ENCODE measurements at places on chromosomes 5 and 9.

- DNase-seq: no peak
These were observed 84.3 kb upstream of the CACNA1B start for GRCh38 chr9:137793196-137793841.

DNA sequence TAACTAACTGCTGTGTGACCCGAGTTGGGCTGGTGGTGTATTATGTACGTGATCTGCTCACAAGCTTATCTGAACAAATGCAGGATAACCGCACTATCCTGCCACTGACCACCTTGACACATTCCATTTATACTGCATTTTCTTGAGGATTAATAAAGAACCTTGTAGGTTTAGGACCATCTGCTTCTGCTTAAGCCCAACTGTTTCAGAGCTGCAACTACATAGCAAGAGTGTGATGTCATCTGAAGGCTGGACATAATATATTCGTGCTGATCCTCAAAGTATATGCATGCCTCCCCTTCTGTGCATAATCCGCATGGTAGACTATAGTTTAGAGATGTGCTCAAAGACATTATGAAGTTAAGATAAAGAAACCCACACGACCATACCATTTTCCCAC, 435.9 kb downstream of the BNC2 start:
- no peak for DNase-seq

DNA sequence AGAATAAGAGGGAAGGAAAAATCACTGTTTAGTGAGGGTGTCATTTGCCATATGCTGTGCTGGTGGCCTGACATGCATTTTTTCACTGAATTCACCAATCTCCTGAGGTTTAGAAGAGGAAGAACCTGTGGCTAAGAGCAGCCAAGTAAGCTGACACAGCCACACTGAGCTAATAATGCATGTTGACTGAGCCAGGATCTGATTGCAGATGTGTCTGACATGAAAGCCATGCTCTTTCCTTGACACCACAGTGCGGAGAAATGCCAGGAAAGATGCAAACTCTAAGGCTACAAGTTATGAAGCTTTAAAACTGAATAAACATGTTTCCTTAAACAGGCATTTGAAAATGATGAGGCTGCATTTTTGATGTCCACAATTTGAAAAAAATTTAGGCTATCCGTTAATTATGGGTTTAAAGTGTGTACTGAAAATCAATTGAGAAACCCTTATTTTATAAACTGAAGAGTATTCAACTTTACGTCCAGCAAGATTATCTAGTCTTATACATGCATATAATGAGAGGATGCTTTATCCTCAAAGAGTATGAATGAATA, 208.6 kb downstream of the FBN2 start:
- no peak for DNase-seq

GRCh38 chr5:88480801-88481499, 212.3 kb upstream of the TMEM161B start:
- no peak for DNase-seq

GRCh38 chr5:143695244-143695864, 116.6 kb upstream of the HMHB1 start:
- no peak for DNase-seq

DNA sequence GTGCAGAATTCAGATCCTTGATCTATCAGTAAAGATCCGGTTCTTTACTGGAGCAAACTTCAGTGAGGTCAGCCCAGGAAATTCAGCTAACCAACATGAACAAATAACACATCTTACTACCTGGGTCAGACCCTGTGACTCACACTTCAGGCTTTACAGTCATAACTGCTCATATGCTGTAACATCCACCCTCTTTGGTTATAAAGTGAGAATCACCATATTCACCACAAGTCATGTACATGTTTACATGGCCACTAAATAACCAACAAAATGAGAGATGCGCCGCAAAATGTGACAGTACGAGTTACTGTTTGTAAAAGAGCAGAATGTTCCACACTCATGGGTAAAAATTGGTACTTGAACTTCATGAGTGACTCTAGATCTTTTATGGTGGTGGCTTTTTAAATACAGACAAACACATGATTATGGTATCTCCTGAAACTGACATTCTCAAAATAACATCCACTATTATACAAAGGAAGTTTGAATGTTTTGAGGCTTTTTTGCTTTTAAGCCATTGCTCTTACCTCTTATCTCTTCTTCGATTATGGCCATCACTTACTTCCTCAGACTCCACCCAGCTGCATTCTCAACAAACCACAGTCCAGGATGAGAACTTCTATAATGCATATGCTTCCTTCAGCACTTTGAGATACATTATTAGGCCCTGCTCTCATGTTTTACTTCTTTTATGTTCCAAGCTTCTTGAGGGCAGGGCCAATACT, 516.6 kb downstream of the RAB3C start:
- no peak for DNase-seq

DNA sequence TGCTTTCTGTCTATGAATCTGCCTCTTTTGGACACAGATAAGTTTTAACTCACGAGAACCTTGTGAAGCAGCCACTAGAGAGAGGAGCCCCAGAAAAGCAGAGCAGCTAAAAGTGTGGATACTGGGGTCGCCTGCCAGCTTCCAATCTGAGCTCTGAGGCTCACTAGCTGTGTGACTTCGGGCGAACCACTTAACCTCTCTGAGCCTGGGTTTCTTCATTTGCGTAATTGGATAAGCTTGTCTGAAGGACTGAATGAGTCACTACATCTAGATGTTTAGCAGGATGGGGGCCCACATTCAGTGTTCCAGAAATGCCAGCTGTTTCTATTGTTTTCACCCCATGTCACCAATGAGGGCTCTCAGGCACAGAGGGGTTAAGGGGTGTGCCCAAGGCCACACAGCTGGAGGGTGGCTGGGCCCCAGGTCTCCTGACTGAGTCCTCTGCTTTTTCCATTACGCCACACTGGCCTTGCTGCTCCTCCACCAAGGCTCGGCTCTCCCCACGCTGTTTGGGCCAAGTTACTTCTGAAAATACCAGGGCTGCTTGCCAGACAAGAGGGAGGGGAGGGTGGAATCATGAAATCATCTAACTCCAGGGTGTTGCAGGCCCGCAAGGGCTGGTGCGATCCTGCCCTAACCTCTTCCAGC, 36.2 kb downstream of the SH3PXD2B start:
- no peak for DNase-seq

All from activated CD4-positive, CD25-positive, alpha-beta regulatory T cell treated with anti-CD3 and anti-CD28 coated beads, Interleukin-2, amount 50 U/mL, for 16 hours (primary cell).